Activated CD4-positive, alpha-beta T cell treated with anti-CD3 and anti-CD28 coated beads, Interleukin-2, Interleukin-4, amounts not matched to agents 100 ng/mL and 50 ng/mL, durations not matched to agents 16 hours and 8 hours (primary cell): ENCODE measurements at places on chromosomes 7 and 10.

DNA sequence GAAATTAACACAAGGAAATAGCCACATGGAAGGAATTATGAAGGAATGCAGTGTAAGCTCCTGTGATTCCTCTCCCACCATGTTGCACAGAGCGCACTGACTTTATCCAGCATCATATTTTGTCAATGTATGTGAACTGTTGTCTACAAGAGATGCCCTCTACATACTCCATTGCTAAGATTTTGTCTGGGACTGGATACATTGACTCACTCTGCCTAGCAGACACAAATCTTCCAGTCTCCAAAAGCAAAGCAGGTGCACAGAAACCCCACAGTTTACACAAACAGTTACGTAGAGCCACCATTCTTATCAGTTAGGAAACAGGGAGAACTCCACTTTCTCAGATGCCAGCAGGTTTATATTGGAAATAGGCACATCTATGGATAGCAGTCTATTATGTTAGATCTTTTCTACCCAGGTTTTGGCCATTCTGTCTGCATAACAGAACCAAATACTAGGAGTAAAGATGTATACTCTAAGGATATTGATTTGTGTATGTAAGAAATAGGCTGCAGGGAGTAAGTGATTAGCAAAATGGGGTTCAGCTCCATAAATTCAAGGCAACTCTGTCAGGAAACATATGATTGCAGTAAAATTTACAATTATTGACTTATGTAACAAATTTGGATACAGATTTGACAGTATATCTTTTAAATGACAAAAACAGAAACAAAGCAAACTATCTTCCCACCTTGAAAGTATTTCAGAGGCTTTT, 1.5 kb downstream of the AKR1C2 start:
- no peak for DNase-seq

- DNase-seq: no peak
Measured at GRCh38 chr10:69479240-69480067, 28.2 kb downstream of the TSPAN15 start.

GRCh38 chr10:17758200-17758599, 6.2 kb downstream of the TMEM236 start:
- DNase-seq: no peak

- no peak for DNase-seq
Measured at GRCh38 chr7:20647908-20648776, 32.7 kb downstream of the ABCB5 start.

DNA sequence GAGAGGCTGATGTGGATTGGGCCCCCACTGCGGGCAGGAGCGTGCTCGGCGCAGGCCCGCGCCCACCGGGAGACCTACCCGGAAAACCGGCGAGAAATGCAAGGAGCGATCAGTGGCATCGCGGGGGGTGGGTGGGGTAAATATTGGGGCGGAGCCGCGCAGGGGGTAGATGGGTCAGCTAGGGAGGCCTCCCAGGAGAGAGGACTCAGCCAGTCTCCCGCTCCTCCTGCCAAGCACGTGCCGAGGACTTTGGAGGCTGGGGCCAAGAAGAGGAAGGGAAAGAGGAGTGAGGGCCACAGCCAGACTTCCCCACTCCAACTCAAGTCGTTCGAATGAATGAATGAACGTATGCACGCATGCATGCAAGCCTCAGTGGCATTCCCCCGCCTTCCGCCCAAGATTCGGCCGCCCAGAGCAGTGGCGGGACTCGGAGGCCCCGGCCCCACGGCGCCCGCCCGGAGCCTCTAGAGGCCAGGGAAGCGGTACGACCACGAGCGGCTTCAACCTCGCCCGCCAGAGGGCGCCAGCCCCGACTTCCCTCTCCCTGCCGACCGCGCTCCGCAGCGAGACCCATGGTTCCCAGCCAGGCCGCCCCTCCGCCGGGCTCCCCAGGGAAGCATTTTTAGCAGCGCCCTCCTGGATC, 3.6 kb downstream of the NPM3 start:
- peak; percentile 88 for DNase-seq

DNA sequence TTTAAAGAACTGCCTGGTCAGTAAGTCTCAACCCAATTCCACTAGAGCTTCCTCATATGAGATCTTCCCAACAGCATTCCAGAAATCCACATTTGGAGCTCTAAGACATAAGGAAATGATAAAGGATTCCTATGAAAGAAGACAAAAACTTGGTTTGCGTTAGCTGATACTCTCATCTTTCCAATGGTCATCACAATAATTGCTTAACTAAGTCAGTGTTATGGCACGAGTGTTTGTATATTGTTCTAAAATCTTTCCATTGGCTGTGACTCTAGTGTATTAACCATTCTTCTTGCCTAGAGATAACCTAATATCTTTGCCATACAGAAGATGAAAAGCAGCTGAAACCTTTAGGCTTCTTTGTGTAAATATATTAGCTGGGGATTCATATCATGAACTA, 289.0 kb downstream of the SNX13 start:
- DNase-seq: no peak

GRCh38 chr7:120445276-120445675, 172.3 kb downstream of the KCND2 start:
- DNase-seq: no peak

DNA sequence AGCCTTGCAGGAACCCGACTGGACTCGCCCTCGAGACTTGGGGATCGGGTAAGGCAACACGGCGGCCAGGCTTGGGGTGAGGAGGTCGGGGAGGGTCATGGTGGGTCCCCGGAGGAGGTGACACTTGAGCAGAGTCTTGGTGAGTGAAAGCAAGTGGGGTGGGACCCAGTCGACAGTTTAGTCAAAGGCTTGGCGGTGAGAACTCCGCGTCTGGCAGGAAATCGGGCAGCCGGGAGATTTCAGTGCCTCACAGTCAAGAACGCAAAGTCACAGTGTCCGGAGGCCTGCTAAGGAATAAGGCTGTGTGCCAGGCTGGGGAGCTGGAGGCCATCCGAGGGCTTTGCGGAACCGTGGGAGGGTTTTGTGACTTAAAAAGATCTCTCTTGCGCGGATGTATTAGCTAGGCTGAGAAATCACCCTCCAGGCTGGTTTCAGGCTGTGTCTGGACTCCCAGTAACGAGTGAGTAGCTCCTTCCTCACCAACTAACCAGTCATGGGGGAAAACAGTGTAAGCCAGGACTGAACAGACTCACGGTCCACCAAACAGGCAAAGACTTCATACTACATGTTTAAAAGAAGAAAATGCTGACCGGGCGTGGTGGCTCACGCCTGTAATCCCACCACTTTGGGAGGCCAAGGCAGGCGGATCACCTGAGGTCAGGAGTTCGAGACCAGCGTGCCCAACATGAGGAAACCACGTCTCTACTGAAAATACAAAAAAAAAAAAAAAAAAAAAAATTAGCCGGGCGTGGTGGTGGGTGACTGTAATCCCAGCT, 613 bp downstream of the AP5Z1 start:
- DNase-seq: peak; percentile 44

DNA sequence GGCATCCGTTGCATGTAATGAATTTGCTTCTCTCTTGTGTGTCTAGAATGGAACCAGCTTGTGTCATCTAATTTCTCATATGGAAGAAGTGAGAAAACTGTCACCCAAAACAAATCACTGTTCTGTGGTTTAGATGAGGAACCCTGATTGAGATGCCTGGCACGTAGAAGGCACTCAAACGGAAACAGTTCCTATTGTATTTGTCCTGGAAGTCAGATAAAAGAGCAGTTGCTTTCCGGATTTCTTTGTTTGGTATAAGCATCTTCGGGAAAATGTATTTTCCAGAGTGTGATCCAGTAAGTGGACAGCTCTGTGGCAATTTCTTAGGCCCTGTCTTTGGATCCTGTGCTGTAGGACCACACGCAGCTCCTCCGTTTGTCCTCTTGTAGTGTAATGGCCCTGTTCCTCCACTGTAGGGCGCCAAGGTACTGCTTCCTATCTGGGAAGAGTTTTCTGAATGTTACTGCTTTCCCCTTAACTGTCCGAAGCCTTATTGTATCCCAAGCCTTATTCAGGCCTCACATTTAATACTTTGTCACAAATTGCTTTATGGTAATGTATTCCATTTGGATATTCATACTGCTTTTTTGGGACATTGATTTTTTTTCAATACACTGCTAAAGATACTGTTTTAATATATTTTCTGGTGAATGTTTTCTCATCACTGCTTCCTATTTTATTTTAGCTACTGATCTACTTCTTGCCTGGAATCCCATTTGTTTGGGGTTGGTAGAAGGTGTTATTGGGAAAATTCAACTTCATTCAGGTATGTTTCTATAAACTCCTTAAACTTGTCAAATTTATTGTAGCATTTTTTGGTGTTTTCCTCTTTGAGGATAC, 24.8 kb downstream of the INPP5F start:
- DNase-seq: peak; percentile 70

- DNase-seq: no peak
Measured at GRCh38 chr7:43880596-43880995, 11.3 kb upstream of the MRPS24 start.

DNA sequence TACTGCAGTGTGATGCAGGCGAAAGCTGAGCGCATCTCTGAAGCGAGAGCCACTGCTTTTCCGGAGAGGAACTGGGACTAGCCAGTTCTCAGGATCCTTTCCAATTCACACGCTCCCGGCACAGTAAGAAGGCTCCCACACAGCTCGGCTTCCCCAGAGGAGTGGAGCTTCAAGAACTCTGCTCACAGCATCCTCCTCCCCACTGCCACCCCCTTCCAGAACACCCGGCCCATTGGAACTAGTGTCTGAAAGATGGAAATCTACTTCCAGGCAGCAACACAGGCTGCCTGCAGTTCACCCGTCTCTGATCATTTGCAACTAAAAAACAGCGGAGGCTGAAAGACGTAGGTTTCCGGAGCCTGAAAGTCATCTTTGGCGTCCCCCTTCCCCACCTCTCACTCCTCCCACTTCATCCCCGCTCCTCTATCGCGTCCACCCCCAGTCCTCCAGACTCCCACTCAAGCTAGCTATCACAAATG, at the start of gene DGKB:
Gene DGKB, minus strand, starts transcription at position 163 of the 479 bp plus-strand sequence.
- no peak for DNase-seq

- no peak for DNase-seq
Measured at GRCh38 chr10:124939290-124939689, 2.6 kb upstream of the ZRANB1 start.

DNA sequence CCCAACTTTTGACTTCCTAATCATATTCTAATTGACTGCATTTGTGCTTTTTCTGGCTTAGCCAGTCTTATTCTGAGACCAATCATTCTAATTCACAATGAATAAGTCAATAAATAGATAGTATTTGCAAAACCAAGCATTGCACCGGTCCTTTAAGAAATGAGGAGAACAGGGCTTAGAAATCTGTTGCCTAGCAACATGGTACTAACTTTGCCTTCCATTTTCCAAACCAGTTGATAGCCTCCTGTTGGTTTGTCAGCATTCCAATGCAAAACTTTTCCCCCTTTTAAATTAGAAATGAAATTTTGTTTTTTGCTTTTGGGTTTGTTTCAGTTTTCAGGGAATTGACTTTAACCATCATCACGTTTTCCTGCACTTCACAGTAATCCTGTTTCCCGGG, 603.5 kb upstream of the NRP1 start:
- no peak for DNase-seq

GRCh38 chr7:77439572-77439971, 23.4 kb upstream of the GSAP start:
- no peak for DNase-seq

GRCh38 chr10:28545967-28546644, 13.2 kb downstream of the WAC start:
- DNase-seq: no peak

DNA sequence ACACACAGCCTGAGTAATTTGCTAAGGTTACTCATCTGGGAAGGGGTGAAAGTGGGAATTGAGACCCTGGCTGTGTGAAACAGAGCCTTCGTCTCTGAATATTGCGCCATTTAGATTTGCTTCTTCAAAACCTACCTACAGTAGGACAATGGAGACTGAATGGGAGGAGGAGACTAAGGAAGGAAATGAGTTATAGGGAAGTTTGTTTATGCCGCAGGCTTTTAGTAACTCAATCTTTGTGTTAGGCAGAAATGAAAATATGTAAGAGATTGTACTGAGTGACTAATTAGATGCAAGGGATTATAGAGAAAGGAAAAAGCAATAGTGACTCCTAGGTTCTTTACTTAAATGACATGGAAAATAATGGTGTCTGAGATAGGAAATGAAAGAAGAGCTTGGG, 80.2 kb downstream of the KCND2 start:
- DNase-seq: no peak

- DNase-seq: no peak
Measured at GRCh38 chr7:25954395-25954794, 197.6 kb upstream of the NFE2L3 start.

DNA sequence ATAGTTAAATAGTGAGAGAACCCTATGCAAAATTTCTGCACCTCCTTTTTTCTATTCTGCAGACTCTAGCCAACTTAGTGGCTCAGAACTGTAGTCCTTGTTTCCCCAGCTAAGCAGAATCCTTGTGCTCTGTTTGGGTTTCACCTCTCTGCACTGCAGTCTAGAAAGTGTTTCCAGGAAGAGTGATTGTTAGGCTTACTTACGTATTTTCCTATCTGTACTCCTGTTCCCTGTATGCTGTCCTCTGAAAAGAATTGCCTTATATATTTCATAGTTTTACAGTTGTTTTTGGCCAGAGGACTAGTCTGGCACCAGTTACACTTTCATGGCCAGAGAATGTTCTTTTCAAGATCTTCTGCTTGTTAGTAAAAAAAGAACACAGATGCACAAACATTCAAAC, 154.6 kb upstream of the POT1 start:
- no peak for DNase-seq

GRCh38 chr7:25656581-25657026, 428.3 kb upstream of the NPVF start:
- DNase-seq: no peak

GRCh38 chr7:149171892-149172533, 23.3 kb upstream of the ZNF282 start:
- no peak for DNase-seq

- DNase-seq: peak; percentile 58
Measured at GRCh38 chr10:97726636-97727178, 10.2 kb upstream of the ZFYVE27 start.

DNA sequence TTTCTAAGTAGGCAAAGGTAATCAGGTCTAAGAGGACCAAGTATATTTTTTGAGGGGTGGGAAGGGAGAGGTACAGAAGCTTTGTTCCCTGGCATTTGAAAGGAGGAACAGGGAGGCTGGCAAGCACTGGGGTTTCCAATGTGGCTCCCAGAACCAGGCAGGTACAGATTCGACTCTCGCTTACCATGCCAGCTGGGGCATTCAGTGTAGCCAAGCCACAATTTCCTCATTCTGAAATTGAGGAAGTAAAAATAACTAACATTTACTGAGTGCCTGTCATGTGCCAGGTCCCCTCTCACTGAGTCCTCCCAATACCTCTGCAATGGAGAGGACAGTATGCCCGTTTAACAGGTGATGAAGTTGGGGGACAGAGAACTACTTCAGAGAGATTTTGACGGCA, 45.9 kb upstream of the BET1 start:
- no peak for DNase-seq

- no peak for DNase-seq
Measured at GRCh38 chr10:92125144-92125543, 165.7 kb downstream of the CPEB3 start.

GRCh38 chr10:30039988-30040387, 19.4 kb downstream of the JCAD start:
- DNase-seq: no peak
